ENCODE measurements at places on chromosomes 11 and 22.

- DNase-seq, result no peak
These were observed 47.3 kb upstream of the SLC5A1 start for GRCh38 chr22:31995807-31996206.

DNA sequence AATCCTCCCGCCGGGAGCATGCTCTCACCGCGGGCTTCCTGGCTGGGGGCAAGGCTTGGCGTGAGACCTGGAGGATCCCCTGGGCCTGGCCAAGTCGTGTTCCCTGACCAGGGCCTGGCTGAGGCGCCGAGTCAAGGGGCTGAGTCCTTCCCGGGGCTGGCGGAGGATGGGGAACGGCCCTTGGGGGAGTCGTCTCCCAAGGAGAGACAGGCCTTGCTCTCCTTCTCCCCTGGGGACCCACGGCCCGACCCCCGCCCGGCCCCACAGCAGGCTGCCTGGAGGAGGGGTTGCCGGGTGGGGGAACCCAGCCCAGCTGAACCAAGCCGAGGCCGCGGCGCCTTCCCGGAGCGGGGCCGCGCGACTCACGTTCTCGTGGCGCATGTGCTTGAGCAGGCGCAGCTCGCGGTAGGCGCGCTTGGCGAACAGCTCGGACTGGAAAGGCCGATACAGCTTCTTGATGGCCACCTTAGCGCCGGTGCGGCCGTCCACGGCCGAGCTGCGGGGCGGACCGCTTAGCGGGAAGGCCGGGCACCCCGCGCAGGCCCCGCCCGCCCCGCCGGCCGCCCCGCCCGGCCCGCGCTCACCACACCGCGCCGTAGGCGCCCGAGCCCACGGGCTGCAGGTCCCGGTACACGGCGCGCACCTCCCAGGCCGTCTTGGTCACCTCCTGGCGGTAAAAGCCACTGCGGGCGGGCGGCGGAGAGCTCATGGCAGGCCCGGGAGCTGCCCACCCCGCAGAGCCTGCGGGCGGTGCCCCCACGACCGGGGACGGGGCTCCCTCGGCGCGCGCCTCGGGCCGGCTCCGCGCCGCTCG, 475 bp downstream of the MAPK12 start:
- DNase-seq, result peak; percentile 64

GRCh38 chr11:57055744-57056143, 67.0 kb downstream of the OR5AK2 start:
- DNase-seq, result no peak

GRCh38 chr11:27864611-27865010, 164.4 kb upstream of the BDNF start:
- no peak for DNase-seq

GRCh38 chr22:20648306-20648903, 125.5 kb upstream of the SERPIND1 start:
- DNase-seq, result no peak

DNA sequence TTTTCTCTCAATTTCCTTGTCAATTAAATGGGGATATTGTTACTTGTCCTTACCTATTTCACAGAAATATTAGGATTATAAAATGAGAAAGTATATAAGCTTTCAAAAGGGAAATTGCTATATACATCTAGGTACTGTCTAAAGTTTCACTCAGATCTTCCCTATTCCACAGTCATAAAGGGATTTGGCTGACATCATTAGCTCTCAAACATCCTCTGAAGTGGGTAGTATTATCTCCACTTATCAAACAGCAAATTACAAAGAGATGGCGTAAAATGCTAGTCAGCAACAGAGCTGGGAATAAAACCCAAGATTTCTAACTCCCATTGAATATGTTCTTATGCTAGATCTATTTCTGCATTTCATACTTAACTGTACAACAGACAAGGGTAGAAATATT, 50.9 kb downstream of the SLC25A17 start:
- DNase-seq, result no peak

GRCh38 chr11:68349461-68350249, 37.3 kb downstream of the LRP5 start:
- no peak for DNase-seq

DNA sequence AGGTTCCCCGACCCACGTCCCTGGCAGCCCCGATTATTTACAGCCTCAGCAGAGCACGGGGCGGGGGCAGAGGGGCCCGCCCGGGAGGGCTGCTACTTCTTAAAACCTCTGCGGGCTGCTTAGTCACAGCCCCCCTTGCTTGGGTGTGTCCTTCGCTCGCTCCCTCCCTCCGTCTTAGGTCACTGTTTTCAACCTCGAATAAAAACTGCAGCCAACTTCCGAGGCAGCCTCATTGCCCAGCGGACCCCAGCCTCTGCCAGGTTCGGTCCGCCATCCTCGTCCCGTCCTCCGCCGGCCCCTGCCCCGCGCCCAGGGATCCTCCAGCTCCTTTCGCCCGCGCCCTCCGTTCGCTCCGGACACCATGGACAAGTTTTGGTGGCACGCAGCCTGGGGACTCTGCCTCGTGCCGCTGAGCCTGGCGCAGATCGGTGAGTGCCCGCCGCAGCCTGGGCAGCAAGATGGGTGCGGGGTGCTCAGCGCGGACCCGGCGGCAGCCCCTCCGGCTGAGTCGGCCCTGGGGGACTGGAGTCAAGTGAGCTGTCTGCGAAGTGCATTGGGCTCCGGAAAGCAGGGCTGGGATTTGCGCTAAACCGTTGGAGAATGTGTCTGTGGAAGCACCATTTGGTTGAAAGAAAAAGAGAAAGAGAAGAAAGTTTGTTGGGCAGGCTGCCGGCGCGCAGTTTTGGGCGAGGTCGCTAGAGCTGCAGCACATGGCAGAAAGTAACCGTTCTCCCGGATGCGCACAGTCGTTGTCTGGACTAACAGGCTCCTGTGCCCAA, at the start of gene CD44:
CD44 (plus strand) TSS at position 229 of the 779 bp plus-strand sequence; CDS start at position 362, 133 bp downstream.
- DNase-seq, result peak; percentile 78

GRCh38 chr11:47000033-47000432, 63.5 kb downstream of the CSTPP1 start:
- DNase-seq, result no peak

GRCh38 chr22:43085658-43086606, 3.3 kb downstream of the TTLL1 start:
- DNase-seq, result peak; percentile 7
